ENCODE measurements at places on chromosomes 5 and 9.
A peak's percentile ranks its signal among the peaks of the same experiment; 100 is the strongest.

- DNase-seq = no peak
These were observed 365.0 kb downstream of the TMEM232 start for GRCh38 chr5:110361471-110361870.

DNA sequence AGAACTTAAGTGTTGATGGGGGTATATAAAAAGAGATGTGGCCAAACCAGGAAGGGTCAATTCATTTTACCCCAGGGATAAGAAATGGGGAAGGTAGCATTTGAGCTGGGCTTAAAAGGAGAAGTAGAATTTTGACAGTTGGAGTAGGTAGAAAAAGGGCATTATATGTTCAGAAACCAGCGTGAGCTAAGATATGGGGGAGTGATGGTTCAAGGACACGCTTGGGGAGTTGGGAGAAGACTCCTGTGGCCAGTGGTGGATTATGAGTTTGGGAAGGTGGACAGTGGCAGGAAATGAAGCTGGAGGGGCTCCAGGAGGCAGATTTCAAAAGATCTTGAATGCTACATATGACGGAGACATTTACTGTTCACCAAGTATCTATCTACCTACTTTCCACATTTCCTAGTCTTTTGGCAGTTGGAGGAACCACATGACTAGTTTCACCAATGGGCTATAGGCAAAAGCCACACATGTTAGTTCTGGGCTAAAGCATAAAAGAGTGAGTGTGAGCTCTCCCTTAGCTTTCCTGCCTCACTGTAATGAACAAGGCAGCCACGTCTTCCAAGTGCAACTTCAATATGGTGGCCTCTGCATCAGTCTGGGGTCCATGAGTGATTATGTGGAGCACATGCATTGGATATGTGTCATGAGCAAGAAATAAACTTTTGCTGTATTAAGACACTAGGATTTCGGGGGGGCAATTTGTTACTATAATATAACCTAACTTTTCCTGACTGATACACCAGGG lies 15.7 kb upstream of the GSN start:
- no peak for DNase-seq

- no peak for DNase-seq
These were observed 149.6 kb downstream of the TTC39B start for GRCh38 chr9:15157381-15157780.

- DNase-seq = no peak
These were observed 11.8 kb downstream of the OTULIN start for GRCh38 chr5:14676320-14676719.

DNA sequence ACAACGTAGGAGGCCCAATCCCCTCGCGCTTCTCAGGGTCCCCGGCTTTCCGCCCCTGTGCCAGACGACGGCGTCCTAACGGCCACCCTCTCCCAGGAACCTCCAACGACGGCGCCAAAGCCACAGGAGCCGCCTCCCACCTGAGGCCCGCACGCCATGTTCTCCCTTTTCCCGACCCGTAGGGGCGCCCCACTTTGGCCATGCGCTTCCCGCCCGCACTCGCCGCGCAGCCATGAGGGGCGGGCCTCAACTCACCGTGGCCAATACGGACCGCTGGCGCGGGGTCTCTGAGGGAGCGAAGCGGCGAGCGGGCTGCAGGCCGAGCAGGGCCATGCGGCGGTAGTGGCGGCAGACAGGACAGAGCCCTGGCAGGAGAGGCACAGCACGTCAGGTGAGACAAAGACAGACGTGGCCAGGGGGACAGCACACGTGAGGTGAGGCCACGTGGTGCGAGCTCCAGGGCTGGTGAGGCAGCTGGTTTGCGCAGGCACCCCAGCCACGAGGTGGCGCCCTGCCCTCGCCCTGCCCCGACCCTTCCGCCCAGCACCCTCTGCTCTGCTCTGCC lies 1005.5 kb upstream of the PTPRD start:
- no peak for DNase-seq

DNA sequence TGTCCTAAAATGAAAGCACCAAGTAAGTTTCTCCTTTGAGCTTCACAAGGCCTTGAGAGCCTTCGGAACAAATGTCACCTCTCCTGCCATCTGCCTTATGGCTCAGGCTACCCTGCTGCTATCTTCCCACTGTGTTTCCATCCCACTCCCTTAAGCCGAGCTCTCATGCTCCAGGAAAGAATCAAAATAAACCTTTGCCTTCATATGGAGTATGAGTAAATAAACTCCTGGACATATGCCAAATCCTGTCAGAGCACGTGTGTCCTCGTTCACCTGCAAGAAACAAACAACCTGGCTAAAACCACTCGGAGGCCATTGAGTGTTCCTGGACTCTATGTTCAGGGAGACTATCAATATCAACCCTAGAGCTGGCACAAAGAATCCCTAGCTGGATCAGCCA lies 122.3 kb upstream of the CCDC112 start:
- DNase-seq = peak; percentile 80

GRCh38 chr5:143153332-143154119 lies 250.0 kb downstream of the NR3C1 start:
- no peak for DNase-seq

DNA sequence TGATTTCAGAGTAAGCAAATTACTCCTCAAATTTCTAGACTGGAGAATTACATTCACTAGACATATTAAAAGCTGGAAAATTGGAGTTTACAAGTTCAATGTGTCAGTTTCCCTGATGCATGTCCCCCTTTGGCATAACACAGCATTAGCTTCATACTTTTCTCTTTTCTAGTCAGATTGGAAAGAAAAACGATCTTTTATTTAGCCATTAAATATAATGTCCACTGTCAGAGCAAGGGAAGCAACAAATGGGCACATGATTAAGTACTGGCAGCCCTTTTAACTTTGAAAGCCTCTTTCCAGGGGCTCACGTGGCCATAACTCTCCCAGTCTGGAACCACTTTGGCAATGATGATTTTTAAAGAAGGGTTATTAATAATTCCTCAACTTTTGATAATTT lies 203.3 kb downstream of the KCNN2 start:
- no peak for DNase-seq

GRCh38 chr5:139566611-139567010 lies 5.5 kb downstream of the UBE2D2 start:
- no peak for DNase-seq

DNA sequence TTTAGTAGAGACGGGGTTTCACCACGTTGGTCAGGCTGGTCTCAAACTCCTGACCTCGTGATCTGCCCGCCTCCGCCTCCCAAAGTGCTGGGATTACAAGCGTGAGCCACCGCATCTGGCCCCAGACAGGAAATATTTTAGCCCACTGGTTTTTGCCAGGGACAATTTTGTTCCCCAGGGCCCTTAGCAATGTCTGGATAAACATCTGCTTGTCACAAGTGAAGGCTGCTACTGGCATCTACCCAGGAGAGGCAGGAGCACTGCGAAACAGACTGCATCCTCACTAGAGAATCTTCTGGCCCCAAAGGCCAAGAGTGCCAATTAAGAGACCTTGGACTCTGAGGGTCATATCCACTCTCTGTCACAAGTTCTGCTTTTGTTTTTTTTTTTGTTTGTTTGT lies 2.4 kb upstream of the TPRN start:
- no peak for DNase-seq

- DNase-seq = no peak
These were observed 6.3 kb downstream of the SLC25A51 start for GRCh38 chr9:37897665-37898064.

DNA sequence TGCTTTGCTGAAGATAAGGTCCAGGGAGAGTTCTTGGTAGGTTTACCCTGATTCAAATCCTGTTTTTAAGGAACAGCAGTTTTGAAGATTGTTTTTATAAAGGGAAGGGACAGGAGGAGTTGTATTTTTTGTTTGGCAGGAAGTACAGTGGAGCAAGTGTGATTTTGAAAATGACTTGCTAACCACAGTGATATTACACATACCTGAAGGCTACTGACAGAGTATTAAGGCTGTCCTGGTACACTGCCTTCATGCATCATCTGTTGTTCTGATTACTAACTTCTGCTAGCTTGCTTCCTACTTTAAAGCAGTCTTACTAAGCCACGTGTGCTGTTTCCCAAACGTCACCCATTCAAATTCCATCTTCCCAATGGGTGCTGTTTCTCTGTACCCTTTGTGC lies 559.5 kb upstream of the SGCD start:
- no peak for DNase-seq
